Activated T-helper 1 cell treated with Interleukin-2 at 50 U/mL for 16 hours (primary cell): ENCODE measurements at places on chromosomes 12 and 14.
A peak's percentile ranks its signal among the peaks of the same experiment; 100 is the strongest.

DNA sequence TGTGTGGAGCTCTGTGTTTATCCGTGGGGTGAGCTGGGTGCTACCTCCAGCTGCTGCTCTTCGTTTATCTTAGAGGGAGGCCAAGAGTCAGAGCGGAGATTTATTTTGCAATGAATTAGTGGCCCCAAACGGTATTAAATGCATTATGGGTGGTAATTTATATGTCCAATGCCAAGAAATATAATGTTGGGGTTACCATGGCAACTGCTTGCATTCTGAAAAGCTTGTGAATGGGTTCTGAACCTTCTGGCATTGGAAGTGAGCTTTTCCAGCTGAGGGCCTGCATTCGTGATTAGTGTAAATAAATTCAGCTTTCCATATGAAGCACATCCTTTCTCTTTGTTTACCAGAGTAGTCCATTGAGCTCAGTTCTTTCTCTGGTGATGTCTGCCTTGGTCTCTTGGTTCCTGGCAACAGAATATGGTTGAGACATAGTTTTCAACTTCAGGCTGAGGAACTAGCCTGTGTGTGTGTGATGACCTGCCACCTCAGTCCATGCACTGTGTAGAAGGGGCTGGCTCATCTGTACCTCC, 51.8 kb downstream of the TRAF3 start:
- DNase-seq, result no peak

DNA sequence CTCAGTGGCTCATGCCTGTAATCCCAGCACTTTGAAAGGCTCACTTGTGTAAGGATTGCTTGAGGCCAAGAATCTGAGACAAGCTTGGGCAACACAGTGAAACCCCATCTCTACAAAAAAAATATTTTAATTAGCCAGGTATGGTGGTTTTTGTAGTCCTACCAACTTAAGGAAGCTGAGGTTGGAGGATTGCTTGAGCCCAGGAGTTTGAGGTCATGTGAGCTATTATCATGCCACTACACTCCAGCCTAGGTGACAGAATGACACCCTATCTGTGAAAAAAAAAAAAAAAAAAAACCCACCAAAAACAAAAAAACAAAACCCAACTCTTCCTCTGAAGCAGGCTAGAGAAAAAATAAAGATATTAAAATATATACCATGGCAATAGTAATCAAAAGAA, 41.2 kb downstream of the TMEM116 start:
- no peak for DNase-seq

DNA sequence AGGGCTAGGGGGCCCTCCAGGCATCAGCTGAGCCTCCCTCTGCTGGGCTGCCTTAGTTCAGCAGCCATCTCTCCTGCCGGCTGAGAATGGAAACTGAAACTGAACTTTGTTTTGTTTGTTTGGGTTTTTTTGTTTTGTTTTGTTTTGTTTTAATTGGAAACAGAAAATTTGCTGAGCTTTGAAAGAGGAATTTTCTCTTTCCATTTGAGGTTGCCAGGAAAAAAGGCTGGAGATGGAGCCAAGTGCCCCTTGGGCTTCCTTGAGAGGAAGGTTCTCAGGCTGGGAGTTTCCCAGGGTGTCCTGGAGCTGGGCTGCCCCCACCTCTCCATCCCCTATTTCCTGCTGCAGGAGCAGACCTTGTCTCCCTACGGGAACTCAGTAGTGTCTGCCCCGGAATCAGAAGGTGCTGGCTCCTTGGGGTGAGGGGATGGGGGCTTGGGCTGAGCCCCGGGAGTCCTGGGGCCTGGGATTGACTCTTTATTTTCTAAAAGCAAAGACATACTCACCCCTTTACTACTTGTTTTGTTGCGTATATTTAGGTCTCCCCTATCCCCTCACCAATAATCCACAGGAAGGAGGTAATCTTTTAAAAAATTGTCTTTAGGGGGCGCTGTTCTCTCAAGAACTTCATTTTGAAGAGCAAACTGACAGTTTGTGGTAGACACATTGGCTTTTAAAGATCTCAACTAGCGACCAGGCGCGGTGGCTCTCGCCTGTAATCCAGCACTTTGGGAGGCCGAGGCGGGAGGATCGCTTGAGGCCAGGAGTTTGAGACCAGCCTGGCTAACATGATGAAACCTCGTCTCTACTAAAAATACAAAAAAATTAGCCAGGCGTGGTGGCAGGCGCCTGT, 21.3 kb upstream of the OASL start:
- DNase-seq, result peak; percentile 42

DNA sequence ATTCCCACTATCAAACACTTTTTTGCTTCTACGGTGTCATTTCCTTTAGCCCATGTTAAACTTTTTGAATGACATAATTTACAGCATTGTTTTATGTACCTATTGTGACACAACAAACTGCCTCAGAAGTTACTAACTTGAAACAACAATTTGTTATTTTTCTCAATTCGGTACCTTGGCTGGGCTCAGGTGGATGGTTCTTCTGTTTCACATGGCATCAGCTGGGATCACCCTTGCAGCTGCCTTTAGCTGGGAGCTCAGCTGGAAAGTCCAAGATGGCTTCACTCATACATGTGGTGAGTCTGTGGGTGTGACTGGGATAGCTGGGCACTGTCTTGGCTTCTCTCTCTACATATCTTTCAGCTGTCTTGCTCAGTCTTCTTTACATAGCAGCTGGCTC, 156.0 kb downstream of the GXYLT1 start:
- DNase-seq, result no peak

GRCh38 chr14:56358275-56358674, 221.3 kb upstream of the TMEM260 start:
- DNase-seq, result no peak

DNA sequence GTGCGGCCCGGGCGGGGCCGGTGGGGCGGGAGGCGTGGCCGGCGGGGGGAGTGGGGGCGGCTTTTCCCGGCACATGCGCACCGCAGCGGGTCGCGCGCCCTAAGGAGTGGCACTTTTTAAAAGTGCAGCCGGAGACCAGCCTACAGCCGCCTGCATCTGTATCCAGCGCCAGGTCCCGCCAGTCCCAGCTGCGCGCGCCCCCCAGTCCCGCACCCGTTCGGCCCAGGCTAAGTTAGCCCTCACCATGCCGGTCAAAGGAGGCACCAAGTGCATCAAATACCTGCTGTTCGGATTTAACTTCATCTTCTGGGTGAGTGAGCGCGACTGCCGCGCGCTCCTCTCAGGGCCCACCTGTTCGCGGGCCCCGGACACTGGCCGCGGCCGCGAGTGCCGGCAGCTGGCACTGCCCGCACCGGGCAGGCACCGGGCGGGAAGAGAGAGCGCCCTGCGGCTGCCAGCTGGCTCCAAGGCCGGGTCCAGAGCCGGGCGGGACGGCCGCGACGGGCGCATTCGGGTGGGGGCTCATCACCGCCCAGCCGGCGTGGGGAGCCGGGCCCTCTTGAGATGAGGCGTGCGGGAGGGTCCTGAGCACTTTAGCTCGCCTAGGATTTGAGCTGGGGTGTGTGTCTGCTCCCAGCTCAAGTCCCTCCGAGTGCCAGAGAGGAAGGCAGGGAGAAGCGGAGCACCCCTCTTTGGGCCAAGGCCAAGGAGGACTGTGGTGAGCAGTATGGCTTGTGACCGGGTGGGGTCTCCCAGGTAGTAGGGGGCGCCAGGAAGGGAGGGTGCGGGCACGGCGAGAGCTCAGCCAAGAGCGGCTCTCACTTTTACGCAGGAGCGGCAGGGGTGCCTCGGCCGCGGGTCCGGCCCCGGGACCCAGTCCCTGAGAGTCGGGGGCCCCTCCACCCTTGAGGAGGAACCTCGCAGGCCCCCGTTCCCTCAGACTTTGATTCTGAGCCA, at the start of gene CD9:
CD9 (plus strand) TSS at position 145 of the 957 bp plus-strand sequence; CDS start at position 245, 100 bp downstream.
- no peak for DNase-seq

DNA sequence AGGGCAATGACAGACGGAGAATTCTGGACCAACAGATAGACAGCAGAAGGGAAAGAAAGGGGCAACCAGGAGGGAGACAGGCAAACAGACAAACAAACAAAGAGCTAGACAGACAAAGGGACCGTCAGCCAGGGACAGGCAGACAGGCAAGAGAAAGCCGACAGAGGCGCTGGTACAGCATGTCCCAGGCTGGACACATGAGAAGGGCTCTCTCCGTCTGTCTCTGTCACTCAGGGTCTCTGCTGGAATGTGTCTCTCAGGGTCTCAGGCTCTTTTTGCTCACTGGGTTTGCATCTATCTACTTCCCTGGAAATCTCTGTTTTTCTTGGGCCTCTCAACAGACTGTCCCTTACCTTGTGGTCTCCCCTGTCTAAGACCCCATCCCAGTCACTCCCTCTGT, 8.2 kb upstream of the SMUG1 start:
- DNase-seq, result no peak
